Lung (tissue), 17 donors: ENCODE measurements at places on chromosomes 6 and 20. TPM values are rescaled to one million over a fixed set of nuclear protein-coding genes. Genes with fewer than 3 reads are reported as not detected.

- no peaks in the 10 kb centered on the region for H3K27me3 ChIP-seq
- H3K4me3 ChIP-seq, result no peak overlapping the region
- no peaks in the 10 kb centered on the region for H3K36me3 ChIP-seq
- DNase-seq, result peak; percentile 50
- peaks cover 5% of the 10 kb centered on the region for H3K4me1 ChIP-seq
- peak overlapping the region; percentile 41 for H3K27ac ChIP-seq
These were observed 17.2 kb upstream of the DST start for GRCh38 chr6:56659721-56660380.

- H3K36me3 ChIP-seq, result no peaks in the 10 kb centered on the region
- DNase-seq, result no peak
- no peak overlapping the region for H3K27ac ChIP-seq
- no peak overlapping the region for H3K4me3 ChIP-seq
These were observed 10.2 kb downstream of the BHLHE23 start for GRCh38 chr20:62996596-62996982.

- no peak overlapping the region for H3K27ac ChIP-seq
- no peaks in the 10 kb centered on the region for H3K36me3 ChIP-seq
- H3K4me3 ChIP-seq, result no peak overlapping the region
- no peaks in the 10 kb centered on the region for H3K4me1 ChIP-seq
These were observed 246.5 kb downstream of the RIMS1 start for GRCh38 chr6:72132851-72133250.

Gene UBE2C
- 2.5 TPM for total RNA-seq
